ENCODE measurements at places on chromosomes 3 and 15. TPM values are rescaled to one million over a fixed set of nuclear protein-coding genes. Genes with fewer than 3 reads are reported as not detected.

DNA sequence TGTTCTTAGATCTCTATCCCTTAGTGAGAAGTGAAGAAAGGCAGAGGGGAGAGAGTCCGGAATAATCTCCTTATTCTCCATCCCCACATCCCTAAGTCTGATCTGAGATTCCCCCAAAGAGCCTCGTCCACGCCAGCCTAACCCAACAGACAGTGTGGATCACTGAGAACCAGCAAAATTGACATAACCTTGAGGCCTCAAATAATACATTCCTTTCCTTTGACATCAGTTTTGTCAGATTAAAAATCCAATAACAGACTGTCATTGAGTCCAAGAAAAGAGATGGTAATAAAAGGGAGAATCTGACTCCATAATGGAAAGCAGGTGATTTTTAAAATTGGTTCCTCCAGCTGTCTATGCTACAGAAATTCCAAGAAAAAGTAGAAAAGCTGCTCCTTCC is 7.7 kb upstream of the SIAH2 start:
- DNase-seq, result no peak

DNA sequence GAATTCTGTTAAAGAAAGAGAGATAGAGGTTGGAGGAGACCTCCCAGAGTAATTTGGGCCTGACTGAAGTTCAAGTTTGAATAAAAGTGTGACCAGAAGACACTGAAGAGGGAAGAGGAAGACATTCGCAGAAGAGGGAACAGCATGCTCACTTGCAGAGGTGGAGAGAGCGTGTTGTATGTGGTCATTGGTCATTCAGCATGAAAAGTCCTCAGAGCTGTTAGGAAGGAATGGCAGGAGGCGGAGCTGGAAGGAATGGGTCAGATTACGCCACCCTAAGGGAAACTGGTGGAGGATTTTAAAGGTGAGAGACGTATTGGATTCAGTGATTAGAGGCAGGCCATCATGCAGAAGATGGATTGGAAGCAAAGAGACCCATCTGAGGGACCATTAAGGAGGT is 41.6 kb downstream of the IQCH start:
- no peak for DNase-seq

DNA sequence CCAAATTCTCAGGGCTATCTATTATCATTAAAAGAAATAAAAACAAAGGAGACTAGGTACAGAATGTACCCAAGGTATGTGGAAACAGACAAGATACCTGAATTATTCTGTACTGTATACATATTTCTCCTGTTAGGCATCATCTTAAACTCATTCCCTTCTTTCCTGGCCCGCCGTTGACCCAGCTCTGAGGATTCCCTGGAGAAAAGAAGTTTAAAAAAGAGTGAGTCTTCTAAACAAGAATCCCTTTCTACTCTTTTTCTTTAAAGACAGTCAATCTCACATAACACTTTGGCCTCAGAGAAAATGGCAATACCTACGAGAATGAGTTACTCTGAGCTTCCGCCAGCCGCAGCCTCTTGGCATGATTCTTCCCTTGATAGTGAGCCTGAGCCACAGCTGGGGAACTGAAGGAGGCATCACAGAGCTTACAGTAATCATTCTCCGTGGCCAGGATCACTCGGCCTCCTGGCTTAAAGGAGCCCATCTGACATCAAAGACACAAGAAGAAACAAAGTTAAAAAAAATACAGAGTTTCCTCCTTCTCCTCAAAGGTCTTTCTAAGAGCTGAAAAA is 44.2 kb downstream of the ZMAT3 start:
- no peak for DNase-seq

- no peak for DNase-seq
Measured at GRCh38 chr3:172177803-172178316, 138.5 kb downstream of the FNDC3B start.

DNA sequence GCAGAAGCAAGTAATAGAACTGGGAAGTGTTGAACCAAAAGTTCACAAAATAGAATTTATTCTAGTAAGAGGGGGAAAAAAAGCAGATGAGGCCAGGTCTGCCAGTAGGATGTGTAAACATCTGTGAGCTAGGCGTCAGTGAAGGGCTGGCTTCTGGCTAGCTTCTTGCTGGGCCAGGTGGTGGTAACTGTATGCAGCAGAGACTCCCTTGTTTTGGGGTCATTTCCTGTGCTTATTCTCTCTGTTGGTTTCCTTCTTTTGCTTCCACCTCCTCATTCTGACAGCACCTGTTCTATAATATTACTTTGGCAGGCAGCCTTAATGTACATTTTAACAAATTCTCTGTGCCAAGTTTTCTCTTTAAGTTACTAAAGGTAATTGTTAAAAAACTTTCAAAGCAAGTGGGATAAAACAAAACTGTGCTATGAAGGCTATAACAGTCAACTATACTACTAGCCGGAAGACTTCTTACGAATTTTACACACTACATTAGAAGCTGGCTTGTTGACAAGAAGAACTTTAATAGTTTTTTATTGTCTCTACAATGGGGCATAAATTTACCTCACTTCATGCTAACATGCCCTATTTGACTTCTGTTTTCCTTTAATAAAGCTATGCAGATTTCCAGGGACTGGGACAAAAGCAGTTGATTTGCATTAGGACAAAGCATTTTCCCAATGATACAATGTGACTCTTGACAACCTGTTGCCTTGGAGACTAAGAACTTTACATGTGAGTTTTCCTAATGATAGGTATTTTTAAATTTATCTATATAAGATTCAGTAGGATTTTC is 318.8 kb upstream of the NAALADL2 start:
- DNase-seq, result no peak

GRCh38 chr15:84814916-84815315 is 2.2 kb upstream of the ALPK3 start:
- no peak for DNase-seq

DNA sequence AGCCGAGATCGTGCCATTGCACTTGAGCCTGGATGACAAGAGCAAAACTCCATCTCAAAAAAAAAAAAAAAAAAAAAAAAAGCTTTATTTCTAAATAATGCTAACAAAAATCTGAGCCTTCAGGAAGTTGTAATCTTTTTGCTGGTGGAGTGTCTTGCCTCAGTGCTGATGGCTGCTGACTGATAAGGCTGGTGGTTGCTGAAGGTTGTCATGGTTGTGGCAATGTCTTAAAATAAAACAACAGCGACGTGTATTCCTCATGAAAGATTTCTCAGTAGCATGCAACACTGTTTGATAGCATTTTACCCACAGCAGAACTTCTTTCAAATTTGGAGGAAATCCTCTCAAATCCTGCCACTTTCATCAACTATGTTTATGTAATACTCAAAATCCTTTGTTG is 77.4 kb upstream of the PTPRG start:
- no peak for DNase-seq

GRCh38 chr3:23701716-23702597 is 103.8 kb upstream of the UBE2E1 start:
- no peak for DNase-seq

- DNase-seq, result no peak
Measured at GRCh38 chr3:195443391-195443989, 670 bp upstream of the ACAP2 start.

DNA sequence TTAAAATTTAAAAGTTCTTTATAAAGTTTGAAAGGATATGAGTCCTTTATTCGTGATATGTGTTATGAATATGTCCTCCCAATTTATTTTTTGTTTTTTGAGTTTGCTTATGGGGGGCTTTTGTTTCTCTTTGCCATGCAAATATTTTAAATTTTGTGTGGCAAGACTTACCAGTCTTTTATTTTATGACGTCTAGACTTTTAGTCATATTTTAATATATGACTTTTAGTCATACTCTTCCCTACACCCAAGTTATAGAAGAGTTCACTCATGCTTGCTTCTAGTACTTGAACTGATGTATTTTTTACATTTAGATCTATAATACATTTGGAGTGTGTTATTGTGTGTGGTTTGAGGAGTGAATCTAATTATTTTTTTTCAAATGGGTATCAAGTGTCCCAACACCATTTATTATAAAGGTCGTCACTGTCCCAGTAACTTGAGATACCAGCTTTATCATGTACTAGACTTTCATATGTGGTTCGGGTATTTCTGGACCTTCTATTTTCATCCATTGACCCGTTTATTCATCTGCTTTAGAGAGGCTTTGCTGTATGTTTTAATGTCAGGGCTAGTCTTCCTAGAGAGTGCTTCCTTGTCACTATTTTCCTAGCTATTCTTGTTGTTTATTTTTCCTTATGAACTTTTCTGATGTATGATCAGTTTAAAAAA is 755 bp downstream of the PARP15 start:
- no peak for DNase-seq

DNA sequence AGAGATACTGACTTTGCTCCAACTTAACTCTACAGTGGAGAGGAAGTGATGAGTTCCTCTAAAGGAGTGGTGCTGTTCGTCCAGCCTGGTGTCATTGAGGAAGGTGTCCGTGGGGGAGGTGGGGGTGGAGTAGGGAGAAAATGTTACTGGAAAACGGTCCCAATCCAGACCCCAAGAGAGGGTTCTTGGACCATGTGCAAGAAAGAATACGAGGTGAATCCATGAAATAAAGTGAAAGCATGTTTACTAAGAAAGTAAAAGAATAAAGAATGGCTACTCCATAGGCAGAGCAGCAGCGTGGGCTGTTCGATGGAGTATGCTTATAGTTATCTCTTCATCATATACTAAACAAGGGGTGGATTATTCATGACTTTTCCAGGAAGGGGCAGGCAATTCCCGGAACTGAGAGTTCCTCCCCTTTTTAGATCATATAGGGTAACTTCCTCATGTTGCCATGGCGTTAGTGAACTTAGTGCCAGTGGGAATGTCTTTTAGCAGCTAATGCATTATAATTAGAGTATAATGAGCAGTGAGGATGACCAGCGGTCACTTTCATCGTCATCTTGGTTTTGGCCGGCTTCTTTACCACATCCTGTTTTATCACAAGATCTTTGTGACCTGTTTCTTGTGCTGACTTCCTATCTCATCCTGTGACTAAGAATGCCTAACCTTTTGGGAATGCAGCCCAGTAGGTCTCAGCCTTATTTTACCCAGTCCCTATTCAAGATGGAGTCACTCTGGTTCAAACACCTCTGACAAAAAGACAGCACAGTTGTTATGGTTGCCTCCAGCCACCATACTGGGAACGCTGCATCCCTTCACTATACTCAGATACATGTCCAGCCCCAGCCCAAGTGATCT is 38.6 kb downstream of the CLEC3B start:
- DNase-seq, result no peak

DNA sequence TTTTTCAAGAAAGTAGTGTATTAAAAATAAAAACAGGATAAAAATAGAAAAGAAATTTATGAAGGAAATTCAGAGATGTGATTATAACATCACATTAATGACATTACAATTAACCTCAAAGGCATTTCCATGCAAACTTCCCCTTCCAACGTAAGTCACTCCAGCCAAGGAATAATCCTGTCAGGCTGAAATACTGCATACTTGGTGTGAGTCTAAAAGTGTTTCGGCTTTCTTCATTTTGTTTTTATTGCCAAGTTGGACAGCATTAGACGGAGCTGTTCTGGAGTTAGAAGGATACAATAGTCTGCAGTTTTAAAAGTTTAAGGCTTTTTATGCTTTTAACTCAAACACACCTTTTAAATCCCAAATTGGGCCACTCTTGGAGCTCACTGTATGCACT is 435.0 kb downstream of the MECOM start:
- DNase-seq, result no peak

DNA sequence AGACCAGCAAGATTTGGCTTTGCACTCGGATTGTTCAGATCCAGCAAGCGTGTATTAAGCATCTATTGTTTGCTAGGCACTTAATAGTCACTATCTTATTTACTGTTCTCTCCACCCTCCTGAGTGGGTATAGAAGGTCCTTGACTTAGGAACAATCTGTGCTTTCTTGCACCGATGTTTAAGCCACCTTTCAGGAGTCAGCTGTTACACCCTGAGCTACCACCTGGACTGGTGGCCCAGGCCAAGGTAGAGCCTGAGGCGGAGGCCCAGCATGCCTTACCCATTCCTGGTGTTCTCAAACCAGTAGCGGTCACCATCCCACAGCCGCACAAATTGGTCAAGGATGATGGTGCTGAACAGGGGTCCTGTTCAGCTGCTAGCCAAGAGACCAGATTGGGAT is 10.0 kb downstream of the DUOX1 start:
- no peak for DNase-seq

HYPK gene
- total RNA-seq, result 9.2 TPM

MOBP gene
- under 0.01 TPM for total RNA-seq

CHRM5 gene
- total RNA-seq, result under 0.01 TPM

Data from hematopoietic multipotent progenitor cell (in vitro differentiated cells).